ENCODE measurements at places on chromosomes 16 and 17.
A peak's percentile ranks its signal among the peaks of the same experiment; 100 is the strongest.

GRCh38 chr16:57607676-57608461 lies 20.6 kb upstream of the ADGRG1 start:
- DNase-seq = no peak

DNA sequence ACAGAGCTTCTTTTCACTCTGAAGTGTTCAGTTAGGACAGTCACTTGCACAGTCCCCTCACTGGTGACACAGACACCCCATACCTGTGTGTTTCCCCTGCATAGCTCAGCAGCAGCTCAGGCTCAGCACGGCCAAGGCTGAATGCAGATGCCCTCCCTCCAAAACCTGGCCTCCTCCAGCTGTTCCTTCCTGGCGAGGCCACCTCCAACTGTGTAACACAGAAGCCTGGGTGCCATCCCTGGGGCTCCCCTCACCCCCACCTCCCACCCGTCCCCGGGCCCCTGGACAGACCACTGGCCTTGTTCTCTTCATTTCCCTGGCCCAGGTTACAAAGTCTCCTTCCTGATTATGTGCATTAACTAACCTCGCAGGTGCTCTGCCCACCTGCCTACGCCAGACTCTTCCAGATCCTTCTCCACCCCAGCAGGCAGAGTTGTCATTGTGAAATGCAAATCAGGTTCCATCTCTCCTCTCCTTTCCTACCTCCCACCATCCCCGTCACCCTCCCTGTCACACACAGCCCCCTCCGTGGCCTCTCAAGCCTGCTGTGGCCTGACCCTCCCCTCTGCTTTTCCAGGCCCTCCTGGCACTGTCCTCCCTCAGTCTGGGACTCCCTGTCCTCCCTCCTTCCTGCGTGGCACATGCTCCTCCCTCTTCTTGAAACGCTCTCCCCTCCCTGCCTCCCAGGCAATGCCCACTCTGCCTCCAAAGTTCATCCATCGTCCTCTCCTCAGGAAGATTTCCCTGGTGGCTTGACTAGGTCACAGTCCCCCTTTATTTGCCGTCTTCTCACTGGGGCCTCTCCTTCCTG lies 26.4 kb downstream of the MLYCD start:
- DNase-seq = no peak

- DNase-seq = no peak
These were observed 26.5 kb downstream of the NAGPA start for GRCh38 chr16:5007256-5007655.

- DNase-seq = no peak
These were observed 5.2 kb downstream of the LITAFD start for GRCh38 chr16:8887431-8887765.

DNA sequence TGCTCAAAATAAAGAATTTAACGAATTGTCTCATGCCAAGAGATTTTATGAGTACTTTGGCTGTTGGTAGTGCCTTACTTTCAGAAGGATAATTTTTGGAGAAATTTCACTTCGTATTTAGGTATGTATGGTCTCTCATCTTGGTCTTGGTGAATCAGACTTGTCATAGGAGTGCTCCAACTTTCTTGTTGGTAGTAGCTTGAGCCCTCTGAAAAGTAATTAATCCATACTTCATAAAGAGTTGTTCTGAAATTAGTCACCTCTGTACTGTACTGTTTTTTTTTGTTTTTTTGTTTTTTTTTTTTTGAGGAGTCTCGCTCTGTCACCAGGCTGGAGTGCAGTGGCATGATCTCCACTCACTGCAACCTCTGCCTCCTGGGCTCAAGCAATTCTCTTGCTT lies 11.6 kb downstream of the ZNRF1 start:
- no peak for DNase-seq

DNA sequence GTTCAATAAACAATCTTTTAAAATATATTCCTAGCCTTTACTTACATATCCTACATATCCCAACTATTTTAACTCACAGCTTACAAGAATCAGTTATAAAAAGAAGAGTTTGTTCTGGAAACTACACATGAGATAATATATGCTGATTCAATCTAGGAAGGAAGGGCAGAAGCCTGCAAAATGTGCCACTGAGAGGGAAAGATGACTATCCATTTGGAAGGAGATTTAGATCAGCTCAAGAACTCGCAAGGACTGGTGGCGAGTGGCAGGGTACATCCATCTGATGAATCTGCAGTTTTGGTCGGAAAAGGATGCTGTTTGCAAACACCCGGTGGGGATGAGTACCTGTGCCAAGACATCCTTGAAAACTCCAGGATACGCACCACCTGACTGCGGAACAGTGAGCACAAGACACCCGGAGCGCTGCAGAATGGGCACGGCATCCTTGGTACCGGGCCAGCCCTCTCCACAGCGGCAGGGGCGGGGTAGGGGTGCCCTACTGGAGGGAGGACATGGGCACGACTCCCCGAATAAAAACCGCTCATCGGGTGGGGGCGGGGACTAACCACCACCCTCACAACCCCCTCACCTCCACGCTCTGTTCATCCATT lies 723 bp downstream of the TRIM37 start:
- DNase-seq = peak; percentile 81

- no peak for DNase-seq
These were observed 115.6 kb upstream of the SDK2 start for GRCh38 chr17:73759734-73760438.

GRCh38 chr16:17339764-17340541 lies 130.8 kb downstream of the XYLT1 start:
- no peak for DNase-seq

GRCh38 chr16:66275775-66276428 lies 90.6 kb upstream of the CDH5 start:
- no peak for DNase-seq

GRCh38 chr17:2685696-2686095 lies 25.9 kb downstream of the CLUH start:
- no peak for DNase-seq

- DNase-seq = no peak
These were observed 11.2 kb downstream of the VASN start for GRCh38 chr16:4382795-4383357.

- no peak for DNase-seq
These were observed 1.4 kb downstream of the BAIAP2 start for GRCh38 chr17:81036197-81036941.

- no peak for DNase-seq
These were observed 40.3 kb upstream of the MRPS23 start for GRCh38 chr17:57889892-57890856.

DNA sequence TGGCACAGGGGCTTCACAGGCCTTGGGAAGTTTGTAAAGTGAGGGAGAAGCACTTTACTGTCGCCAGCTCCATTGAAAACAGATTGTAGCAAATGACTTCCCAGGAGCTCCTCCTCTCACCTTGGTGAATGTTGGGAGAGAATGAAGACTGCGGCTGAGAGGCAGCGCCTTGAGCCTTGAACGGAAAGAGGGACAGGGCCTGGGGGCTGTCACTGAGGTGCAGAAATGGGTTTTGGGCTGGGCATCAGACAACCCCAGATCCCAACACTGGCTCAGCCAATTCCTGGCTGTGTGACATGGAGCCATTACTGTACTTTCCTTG lies 603 bp upstream of the MRTFB start:
- DNase-seq = no peak

DNA sequence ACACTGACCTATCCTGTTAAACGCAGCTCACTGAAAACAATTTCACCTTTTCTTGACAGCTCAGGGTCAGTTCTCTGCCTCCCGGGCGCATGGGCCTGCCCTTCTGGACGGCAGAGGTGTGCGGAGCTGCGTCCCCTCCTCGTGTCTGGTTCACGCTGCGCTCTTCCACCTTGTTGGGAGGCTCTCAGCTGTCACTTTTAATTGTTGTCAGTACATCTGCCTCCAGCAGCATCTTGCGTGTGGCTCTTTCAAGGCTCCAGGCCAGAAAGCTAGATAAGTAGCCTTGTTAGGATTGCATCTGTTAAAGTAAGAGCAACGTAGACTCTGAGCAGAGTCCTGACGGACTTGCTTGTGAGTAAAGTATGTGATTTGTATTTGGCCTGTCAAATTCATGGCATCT lies 59.4 kb downstream of the MGAT5B start:
- DNase-seq = no peak

DNA sequence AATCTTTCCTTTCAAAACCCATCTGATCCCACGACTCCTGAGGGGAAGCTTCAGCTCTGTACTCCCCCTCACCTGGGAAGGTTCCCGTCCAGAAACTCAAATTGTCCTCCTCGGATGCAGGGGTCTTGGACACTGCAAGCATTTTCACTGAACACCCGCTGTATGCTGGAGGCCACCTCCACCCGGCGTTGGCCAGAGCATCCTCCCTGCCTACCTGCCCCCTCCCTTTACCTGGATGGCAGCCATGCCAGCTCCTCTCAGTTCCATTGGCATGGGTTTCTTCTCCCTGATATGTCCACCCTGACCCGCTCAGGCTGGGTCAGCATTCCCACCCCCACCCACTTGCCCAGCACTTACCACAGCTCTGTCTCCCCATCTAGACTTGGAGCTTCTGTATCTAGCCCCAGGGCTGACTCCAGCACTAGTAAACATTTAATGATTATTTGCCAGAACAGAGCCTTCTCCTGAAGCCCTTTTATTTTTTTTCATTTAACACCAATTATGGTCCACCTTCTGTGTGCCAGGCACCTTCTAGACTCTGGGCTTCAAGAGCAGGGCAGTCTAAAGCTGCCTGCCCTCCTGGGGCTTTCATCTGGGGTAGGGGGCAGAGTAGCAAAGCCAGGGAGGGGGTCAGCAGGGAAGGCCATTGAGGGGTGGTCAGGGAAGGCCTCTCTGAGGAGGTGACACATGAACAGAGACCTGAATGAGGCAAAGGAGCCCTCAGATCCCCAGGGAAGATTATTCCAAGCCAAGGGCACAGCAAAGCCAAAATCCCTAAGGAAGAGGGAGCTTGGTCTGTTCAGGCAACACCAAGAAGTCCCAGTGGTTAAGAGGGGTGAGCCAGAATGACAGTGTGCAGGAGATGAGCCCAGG lies 8.9 kb upstream of the KRT19 start:
- no peak for DNase-seq

- DNase-seq = no peak
These were observed 295.7 kb upstream of the FOXF1 start for GRCh38 chr16:86214326-86215232.

All from T-cell (primary cell).